SJSA1 (cell line): ENCODE measurements at places on chromosomes 6 and 20.
A peak's percentile ranks its signal among the peaks of the same experiment; 100 is the strongest.

DNA sequence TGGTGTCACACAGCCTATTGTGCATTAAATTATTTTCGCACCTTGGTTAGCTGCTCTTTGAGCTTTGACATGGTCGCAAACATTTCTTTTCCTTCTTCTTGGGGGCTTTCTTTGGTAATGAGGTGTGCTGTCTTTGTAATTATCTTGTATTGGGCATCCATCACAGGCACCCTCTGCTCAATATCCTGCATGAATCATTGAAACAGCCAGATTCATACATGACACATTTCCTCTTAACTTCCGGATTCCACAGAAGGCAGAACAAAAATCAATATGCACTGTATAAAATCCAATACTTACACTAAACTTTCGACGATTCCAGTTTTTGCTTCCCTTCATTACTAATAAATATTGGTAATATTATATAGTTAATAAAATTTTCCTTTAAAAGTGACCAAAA is 175.6 kb downstream of the SYNE1 start:
- DNase-seq = no peak

DNA sequence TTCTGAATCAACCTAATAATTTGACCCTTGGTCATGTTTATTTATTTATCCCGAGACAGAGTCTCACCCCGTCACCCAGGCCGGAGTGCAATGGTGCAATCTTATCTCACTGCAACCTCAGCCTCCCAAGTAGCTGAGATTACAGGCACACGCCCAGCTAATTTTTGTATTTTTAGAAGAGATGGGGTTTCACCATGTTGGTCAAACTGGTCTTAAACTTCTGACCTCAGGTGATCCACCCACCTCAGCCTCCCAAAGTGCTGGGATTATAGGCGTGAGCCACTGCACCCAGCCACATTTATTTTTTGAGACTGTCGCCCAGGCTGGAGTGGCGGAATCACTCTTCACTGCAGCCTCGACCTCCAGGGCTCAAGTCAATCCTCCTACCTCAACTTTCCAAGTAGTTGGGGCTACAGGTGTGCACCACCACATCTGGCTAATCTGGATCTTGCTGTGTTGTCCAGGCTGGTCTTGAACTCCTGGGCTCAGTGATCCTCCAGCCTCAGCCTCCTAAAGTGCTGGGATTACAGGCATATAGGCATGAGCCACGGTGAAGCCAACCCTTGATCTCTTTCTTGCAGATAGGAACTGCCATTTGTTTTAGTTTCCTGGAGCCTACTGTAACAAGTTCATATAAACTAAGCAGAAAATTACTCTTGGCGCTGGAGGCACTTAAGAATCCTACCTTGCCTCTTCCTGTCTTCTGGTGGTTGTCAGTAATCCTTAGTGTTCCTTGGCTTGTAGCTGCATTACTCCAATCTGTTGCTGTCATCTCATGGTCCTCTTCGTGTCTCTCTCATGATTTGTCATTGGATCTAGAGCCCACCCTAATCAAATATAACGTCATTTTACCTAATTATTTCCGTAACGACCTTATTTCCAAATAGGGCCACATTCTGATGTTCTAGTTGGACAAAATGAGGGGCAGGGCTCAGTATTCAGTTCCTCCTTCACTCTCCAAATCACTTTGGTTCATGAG is 2.3 kb downstream of the RPS18 start:
- no peak for DNase-seq

- DNase-seq = no peak
Observed at GRCh38 chr6:1227935-1228753, 83.8 kb upstream of the FOXQ1 start.

DNA sequence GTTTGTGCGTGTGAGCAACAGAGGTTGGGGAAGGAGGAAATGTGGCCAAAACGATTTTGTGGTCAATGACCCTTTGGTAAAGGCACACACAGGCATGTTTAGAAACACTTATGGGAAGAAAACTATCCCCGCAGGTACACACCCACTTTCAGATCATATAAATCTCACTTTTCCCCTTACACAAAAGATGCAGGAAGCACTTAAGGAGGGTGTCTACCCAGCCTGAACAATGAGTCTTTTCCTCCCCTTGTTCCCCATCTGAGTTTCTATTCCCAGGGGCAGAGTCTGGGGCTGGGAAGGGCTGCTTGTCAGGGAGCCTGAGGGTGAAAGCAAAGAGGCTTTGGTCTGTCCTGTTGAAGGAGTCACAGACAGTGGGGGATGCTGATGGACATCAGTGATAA is 193.2 kb upstream of the SALL4 start:
- no peak for DNase-seq

- DNase-seq = no peak
Observed at GRCh38 chr6:148460876-148461646, 118.4 kb downstream of the SASH1 start.

- no peak for DNase-seq
Observed at GRCh38 chr20:49573900-49574416, 6.0 kb upstream of the PTGIS start.

DNA sequence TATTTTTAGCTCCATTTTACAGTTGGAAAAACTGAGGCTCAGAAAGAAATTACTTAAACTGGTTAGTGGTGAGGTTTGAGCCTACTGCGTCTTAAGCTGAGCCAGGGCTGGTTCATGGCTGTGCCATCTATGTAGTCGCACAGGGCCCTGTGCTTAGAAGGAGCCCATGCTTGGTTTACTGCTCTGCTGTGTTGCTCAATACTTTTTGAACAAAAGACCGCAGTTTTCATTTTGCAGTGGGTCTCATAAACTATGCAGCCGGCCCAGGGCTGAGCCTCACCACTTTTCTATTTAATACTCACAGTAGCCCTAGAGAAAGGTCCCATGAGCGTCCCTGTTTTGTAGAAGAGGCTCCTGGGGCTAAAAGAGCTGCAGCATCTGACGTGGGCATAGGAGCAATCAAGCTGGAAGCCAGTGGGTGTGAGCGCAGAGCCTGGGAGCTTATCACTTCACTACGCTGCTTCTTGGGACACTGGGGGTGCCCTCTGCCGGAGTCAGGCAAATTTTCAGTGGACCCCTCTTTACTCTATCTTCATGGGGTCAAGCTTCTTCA is 501 bp downstream of the SIRPB2 start:
- DNase-seq = no peak

- DNase-seq = no peak
Observed at GRCh38 chr6:136378888-136379287, 89.2 kb upstream of the BCLAF1 start.

- no peak for DNase-seq
Observed at GRCh38 chr6:79797912-79798311, 149.4 kb downstream of the ELOVL4 start.

- no peak for DNase-seq
Observed at GRCh38 chr6:90293319-90293953, 3.2 kb downstream of the BACH2 start.

GRCh38 chr6:42105156-42105648 is 37.2 kb downstream of the C6orf132 start:
- DNase-seq = no peak

DNA sequence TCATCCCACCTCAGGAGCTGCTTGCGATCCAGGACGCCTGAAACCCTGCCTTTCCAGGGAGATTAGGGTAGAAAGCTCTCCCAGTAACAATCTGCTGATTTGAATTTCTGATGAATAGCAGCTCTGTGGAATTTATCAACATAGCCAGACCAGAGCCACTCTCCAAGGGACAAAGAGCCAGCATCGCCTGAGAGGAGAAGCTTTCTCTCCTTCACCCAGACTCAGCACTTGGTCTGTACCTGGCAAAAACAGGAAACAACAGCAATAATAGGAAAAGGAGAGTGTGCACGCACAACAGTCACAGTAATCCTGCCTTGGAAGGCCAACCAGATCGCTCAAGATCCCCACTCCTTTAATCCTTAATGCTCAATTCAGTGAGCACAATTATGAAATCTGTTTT is 22.3 kb upstream of the ROS1 start:
- peak; percentile 65 for DNase-seq

GRCh38 chr6:130681028-130681427 is 146.2 kb upstream of the SMLR1 start:
- peak; percentile 23 for DNase-seq

GRCh38 chr20:20251836-20252235 is 116.1 kb upstream of the INSM1 start:
- DNase-seq = no peak

GRCh38 chr20:10682939-10683338 is 9.1 kb upstream of the JAG1 start:
- DNase-seq = no peak
